GM06990 (cell line): ENCODE measurements at places on chromosomes 3 and 15.
A peak's percentile ranks its signal among the peaks of the same experiment; 100 is the strongest.

GRCh38 chr3:181265750-181266333 is 276.3 kb upstream of the DNAJC19 start:
- no peak for DNase-seq

GRCh38 chr3:46378426-46378942 is 7.7 kb downstream of the CCR5 start:
- peak; percentile 25 for DNase-seq

DNA sequence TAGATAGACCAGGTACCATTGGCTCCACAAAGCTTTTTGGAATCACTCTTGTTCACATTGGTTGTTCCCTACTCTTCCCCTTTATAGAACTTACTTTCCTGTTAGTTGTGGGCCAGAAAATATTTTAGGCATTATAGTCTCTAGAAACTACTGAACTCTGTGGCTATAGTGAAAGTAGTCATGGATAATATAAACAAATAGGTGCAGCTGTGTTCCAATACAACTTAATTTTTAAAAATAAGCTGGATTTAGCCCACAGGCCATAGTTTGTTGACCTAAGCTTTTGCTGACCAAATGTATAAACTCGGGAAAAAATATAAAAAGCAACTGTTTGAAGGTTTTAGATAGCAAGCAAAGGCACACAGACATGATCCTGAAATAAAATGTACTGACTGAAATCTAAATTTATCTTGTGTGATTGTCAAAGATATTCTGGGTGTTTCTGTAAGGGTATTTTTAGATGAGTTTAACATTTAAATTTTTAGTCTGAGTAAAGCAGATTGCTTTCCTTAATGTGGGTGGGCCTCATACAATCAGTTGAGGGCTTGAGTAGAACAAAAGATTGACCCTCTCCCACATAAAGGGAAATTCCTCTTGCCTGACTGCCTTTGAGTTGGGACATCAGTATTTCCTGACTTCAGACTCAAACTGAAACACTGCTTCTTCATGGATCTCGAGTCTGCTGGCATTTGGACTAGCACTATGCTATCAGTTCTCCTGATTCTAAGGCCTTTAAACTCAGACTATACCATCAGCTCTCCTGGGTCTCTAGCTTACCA is 13.2 kb downstream of the IQCB1 start:
- DNase-seq = no peak

- no peak for DNase-seq
Observed at GRCh38 chr3:134143828-134144401, 106.7 kb downstream of the RYK start.

DNA sequence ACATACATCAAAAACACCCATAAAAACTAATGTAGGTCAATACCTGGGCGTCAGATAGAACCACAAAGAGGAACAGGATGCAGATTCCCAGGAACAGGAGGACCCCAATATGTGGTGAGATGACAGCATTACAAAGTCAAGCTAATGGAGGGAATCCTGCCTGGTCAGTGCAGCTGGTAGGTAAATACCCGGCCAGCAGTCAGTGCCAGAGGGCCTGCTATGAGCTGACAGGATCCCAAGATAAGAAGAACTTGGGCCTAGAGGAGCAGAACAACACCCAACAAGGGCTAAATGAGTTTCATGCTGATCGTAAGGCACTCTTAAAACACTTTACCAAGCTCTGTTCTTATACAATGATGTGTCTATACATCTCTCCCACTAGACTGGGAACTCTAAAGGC is 61.2 kb upstream of the KCNMB2 start:
- no peak for DNase-seq

- no peak for DNase-seq
Observed at GRCh38 chr3:3686907-3687648, 112.2 kb upstream of the LRRN1 start.

GRCh38 chr15:99844150-99844549 is 110.9 kb upstream of the LYSMD4 start:
- no peak for DNase-seq
